ENCODE measurements at places on chromosomes 7 and 10. TPM values are rescaled to one million over a fixed set of nuclear protein-coding genes. Genes with fewer than 3 reads are reported as not detected.

RPA3 gene
- 97.6 TPM for total RNA-seq

ZNF503 gene
- 13.0 TPM for total RNA-seq

MMD2 gene
- not detected for total RNA-seq

IDI2 gene
- not detected for total RNA-seq

ANKRD16 gene
- 10.8 TPM for total RNA-seq

VKORC1L1 gene
- 28.3 TPM for total RNA-seq

OR6V1 gene
- total RNA-seq: not detected

CPEB3 gene
- total RNA-seq: 0.39 TPM

CYP3A4 gene
- total RNA-seq: not detected

ARHGAP22 gene
- total RNA-seq: 4.4 TPM

ATE1 gene
- total RNA-seq: 21.7 TPM

PTF1A gene
- not detected for total RNA-seq

RRP12 gene
- total RNA-seq: 69.6 TPM

CPXM2 gene
- total RNA-seq: not detected

TAC1 gene
- not detected for total RNA-seq
